ENCODE measurements at places on chromosomes 1 and 21.

- no peak for DNase-seq
Measured at GRCh38 chr1:16208270-16208987, 4.0 kb downstream of the ARHGEF19 start.

DNA sequence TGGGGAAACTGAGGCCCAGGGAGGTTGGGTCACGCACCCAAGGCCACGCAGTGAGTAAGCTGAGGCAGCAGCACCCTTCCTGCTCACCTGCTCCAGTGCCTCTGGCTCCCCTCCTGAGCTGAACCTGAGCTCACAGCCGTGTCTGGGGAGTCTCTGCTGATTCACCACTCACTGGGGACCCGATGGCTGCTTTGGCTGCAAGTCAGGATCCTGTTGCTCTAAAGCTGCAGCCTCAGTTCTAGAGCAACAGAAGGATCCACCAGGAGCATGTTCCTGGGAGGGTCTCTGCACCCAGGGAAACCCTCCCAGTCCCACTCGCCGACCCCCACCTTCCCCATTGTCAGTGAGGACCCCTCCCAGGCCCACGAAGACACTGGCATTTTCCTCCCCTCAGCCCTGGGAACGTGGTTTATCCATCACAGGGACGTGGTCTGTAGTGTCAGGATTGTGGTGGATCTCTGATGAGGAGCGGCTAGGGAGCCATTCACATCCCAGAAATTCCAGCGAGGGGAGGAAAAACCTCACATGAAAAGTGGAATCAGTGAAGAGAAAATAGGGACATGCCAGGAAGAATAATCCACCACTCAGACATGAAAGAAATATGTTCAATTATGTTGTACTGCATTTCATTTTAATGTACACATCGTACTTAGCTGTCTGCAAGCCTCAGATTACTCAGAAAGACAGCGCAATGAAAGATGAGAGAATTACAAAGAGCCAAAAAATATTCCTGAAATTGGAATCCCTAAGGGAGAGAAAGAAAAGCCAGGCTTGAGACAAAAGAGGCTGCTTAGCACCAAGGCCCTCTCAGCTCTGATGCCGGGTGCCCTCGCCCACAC, 447.2 kb downstream of the MATN1 start:
- no peak for DNase-seq

GRCh38 chr1:58621391-58621790, 44.3 kb upstream of the TACSTD2 start:
- no peak for DNase-seq

DNA sequence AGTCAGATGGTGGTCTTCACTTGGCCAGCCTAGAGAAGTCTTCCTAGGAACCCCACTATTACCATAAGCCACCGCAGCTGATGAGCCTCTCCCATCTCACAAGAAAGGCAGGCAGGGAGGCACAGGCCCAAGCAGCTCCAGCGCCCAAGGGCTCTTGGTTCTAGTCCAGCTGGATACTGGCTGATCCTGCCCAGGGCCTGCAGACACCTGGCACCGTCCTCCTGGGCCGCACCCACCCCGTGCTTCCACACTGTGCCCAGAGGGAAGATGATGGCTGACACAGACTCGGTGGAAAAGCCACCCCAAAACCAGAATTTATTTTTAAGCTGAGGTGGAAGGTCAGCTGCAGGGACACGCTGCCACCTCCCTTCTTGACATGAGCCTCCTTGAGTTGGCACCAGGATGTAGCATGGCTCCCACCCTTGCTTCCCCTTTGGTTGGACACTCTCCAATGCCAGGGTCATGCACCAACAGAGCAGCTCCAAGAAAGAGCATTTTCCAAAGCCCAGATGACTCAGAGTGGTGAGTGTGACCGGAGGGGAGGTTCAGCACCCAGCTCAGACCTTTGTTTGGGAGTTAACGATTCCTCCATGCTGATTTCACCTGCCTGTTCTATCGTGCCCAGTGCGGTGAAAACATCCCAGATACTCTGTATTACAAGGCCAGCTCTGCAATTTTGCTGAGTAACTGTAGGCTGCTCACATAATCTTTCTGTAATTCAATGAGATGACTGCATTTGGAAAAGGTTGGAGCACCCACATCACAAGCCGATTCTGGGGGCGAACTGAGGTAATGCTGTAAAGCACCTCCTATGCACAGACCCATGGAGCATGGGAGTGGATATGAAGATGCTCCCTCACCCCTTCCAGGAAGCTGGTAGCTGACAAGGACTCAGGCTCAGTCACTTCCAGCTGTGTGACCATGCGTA, 63.1 kb upstream of the SLC2A1 start:
- DNase-seq = no peak

DNA sequence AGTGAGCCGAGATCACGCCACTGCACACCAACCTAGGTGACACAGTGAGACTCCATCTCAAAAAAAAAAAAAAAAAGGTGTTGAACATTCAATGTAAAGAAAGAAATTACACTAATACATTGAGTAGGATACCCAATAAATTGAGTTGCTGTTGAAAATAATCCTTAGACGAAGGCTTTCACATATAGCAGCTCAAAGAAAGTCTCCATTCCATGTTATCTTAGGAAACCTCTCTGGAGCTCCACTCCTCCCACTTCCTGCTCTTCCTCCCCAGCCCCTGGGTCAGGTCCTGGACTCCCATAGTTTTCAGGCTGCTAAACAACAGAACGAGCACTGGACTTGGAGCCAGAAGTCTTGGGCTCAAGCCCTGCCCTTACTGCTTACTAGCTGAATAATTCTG, 15.6 kb upstream of the CNR2 start:
- no peak for DNase-seq

DNA sequence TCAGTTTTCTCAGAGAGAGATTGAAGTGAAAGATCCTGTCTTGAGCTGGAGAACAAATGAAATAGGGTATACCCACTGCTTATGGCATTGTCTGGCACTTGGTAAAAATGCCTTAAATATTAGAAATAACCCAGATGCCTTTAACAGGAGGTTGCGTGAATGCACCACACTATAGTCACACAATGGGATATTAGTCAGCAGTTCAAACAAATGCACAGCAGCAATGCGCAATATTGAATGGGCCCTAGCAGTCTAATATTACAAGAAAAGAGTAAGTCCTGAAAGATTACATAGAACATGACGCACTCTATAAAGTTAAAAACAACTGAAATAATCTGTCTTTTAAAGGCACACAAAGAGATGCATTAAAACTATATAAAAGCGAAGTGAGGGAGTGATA, 161.1 kb downstream of the EDEM3 start:
- DNase-seq = peak; percentile 24
